Prostate gland (tissue), 2 donors: ENCODE measurements at places on chromosomes 16 and 17.

DNA sequence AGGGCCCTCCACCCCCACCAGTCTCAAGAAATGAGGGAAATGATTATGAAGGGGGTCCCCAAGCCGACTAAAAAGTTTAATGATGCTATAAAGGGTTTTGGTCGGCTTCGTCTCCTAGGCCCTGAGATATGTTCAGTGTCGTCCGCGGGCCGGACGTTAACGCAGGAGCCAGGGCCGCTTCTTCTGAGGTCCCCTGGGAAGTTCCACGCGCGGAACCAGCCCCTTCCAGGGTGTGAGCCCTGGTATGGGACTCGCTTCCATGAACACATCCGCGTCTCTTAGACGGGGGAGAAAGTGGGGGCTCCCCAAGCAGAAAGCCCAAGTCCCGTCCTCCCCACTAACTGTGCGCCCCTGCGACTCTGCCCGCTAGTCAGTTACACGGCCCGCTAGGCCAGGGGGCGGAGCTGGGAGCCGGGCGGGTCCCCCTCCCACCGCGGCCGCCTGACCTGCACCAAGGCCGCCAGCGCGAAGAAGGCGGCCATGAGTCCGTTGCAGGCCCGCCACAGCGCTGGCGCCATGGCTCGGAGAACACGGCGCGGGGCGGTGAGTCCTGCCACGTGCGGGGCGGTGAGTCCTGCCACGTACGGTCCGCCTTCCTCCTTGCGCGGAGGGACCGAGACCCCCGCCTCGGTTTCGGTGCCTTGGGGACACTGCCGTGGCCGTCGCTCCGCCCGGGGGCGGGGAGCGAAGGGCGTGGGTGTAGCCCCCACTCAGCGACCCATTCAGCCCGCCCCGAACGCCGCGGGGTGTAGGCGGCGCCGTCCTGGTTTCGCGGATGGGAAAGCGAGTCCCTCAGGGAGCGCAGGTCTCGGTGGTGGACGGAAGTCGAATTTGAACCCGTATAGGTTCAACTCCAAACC is at the start of gene TMEM220:
Gene TMEM220 (minus strand): TSS at position 690 of the 860 bp plus-strand sequence. CDS start 172 bp downstream, at position 518.
- H3K4me3 ChIP-seq, result peak within 1 kb of the TSS; percentile 52
- peaks cover 3% of the 10 kb centered on the region for H3K4me1 ChIP-seq
- H3K27me3 ChIP-seq, result no peaks in the 10 kb centered on the region
- H3K27ac ChIP-seq, result peak within 1 kb of the TSS; percentile 96

- H3K4me3 ChIP-seq, result no peak overlapping the region
- H3K27ac ChIP-seq, result no peak overlapping the region
- no peak for DNase-seq
- no peaks in the 10 kb centered on the region for H3K27me3 ChIP-seq
Observed at GRCh38 chr16:19184823-19185509, 16.9 kb downstream of the SYT17 start.

DNA sequence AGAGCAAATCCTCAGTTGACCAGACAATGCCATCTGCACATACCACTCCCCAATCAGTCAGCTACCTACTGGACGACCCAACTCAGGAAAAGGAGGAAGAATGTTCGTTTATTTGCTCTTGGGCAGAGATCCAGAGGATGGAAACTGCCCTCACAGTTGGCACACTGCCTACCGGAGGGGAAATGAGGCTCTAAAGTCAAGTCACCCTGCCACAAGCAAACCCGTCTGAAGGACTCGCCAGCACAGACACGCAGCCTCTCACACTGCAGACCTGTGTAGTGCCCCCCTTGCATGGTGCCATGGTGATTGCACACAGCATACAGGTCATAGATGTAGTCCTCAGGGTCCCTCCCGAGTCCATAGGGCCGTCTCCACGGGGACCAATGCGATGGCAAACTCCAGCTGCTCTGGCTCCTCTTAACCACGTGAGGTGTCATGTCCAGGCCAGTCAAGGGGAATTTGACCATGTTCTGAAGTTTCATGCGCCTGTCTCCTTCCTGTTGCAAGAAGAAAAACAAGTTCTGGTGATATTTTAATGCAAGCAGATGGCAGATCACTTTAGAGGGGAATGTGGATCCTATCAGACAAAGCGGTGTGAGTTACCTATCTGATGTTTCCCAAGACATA is 69.5 kb downstream of the USP31 start:
- no peaks in the 10 kb centered on the region for H3K36me3 ChIP-seq
- H3K4me1 ChIP-seq, result peaks cover 4% of the 10 kb centered on the region
- no peaks in the 10 kb centered on the region for H3K27me3 ChIP-seq

GRCh38 chr16:9868606-9869149 is 313.6 kb downstream of the GRIN2A start:
- no peaks in the 10 kb centered on the region for H3K36me3 ChIP-seq
- H3K27me3 ChIP-seq, result no peaks in the 10 kb centered on the region
- no peak overlapping the region for H3K4me3 ChIP-seq
- no peaks in the 10 kb centered on the region for H3K4me1 ChIP-seq
- DNase-seq, result no peak

DNA sequence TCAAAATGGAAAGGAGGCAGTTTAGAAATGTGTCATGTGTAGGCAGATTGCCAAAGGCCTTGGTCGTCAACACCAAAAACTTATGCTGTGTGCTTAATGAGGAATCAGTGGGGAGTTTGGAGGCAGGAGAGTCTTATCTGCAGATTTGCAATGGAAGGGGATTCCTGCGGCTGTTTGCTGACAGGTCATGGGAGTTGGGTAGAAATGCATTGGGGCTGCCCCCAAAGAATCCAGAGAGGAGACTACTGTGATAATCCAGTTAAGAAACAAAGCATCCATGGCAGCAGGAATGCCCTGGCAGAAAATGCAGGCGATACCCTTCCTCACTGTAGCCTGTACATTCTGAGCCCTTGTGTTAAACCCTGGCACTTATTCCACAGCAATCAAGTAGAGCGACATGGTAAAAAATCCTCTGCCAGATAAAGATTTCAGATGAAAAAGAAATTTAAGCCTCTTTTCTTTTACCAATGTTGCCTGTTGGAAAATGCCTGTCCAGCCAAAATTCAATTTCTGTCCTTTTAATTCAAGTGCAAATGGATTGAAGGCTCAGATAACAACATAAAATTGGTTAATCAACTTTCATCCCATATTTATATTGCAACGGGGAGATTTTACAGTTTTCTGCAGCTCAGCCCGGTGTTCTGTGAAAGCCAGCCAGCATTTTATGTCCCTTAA is 491.0 kb upstream of the CDH5 start:
- no peaks in the 10 kb centered on the region for H3K36me3 ChIP-seq
- H3K4me1 ChIP-seq, result no peaks in the 10 kb centered on the region
- H3K27ac ChIP-seq, result no peak overlapping the region
- H3K27me3 ChIP-seq, result no peaks in the 10 kb centered on the region
- DNase-seq, result no peak

- no peaks in the 10 kb centered on the region for H3K27me3 ChIP-seq
- DNase-seq, result no peak
- no peak overlapping the region for H3K4me3 ChIP-seq
- H3K36me3 ChIP-seq, result no peaks in the 10 kb centered on the region
- H3K27ac ChIP-seq, result peak overlapping the region; percentile 87
Observed at GRCh38 chr16:1156055-1156982, 3.4 kb downstream of the CACNA1H start.

- H3K4me3 ChIP-seq, result no peak overlapping the region
- no peaks in the 10 kb centered on the region for H3K4me1 ChIP-seq
- no peaks in the 10 kb centered on the region for H3K27me3 ChIP-seq
Observed at GRCh38 chr17:74677558-74678466, 34.9 kb downstream of the CD300LF start.

DNA sequence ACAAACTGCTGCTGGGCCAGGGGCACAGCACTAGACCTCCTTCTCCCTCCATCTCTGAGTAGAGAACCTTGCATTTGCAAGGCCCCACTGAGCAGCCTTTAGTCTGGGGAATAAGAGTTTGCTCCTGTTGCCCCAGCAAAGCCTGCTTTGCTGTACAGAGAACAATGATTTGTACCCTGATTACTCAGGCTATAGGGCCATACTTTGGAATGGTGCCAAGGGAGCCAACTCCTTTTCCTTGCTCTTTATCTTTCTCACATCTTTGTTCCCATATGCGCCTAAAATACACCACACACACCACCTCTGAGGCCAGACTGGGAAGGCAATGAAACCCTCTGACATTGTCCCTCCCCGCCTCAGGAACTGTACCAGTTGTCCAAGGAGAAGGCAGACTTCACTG is 21.2 kb downstream of the LIG3 start:
- no peaks in the 10 kb centered on the region for H3K27me3 ChIP-seq
- DNase-seq, result no peak
- peak overlapping the region; percentile 62 for H3K27ac ChIP-seq
- peaks cover 27% of the 10 kb centered on the region for H3K4me1 ChIP-seq
- no peak overlapping the region for H3K4me3 ChIP-seq

DNA sequence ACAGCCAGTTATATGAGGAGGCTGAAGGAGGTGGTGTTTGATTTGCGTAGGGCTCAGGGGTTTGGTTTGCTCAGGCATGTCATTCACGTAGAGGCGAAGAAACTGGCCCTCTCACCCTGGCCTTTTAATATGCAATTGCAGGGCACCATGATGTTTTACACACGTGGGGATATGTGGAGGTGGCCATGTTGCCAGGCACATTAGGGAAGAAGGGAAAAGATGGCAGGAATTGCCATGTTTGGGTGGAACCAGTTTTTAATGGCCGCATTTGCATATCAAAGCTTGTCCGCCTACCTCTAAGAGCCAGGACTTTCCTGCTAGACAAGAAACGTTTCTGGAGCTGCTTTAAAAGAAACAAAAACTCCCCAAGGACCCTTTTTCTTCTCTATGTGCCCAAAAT is 1483.7 kb upstream of the GOT2 start:
- H3K4me1 ChIP-seq, result no peaks in the 10 kb centered on the region
- H3K4me3 ChIP-seq, result no peak overlapping the region
- no peak overlapping the region for H3K27ac ChIP-seq
- H3K36me3 ChIP-seq, result no peaks in the 10 kb centered on the region
- no peaks in the 10 kb centered on the region for H3K27me3 ChIP-seq

DNA sequence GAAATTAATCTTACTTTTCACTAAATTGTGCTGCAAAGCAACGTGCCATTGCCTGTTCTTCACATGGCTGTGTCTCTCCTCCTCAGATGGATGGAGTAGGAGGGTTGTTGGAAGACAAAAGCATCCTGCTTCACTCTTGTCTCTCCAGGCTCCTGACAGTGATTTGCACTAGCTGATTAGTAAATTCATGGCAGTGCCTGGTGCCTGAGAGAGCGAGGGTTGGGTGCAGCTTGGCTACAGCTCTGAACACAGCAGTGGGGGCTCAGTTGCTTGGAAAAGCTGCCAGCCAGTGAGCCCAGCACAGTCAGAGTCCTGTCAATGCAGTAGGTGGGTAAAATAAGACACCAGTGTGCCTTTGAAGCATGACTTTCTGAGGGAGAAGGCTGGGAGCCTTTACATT is 37.4 kb downstream of the CDH13 start:
- H3K27me3 ChIP-seq, result no peaks in the 10 kb centered on the region
- no peak overlapping the region for H3K27ac ChIP-seq
- no peak for DNase-seq

DNA sequence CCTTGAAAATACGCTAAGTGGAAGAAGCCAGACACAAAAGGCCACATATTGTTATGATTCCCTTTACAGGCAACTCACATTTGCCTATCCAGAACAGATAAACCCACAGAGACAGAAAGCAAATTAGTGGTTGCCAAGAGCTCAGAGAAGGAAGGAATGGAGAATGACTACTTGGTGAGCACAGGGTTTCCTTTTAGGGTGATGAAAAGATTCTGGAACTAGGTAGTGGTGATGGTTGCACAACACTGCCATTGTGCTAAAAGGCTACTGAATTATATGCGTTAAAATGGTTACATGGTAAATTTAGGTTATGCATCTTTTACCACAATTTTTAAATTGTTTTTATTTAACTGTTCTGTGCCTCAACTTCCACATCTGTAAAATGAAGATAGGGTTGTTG is 4.4 kb downstream of the COPRS start:
- no peak for DNase-seq
- no peak overlapping the region for H3K4me3 ChIP-seq
- no peaks in the 10 kb centered on the region for H3K36me3 ChIP-seq
- H3K4me1 ChIP-seq, result peaks cover 3% of the 10 kb centered on the region

GRCh38 chr16:15822957-15823356 is 33.9 kb downstream of the MYH11 start:
- no peaks in the 10 kb centered on the region for H3K27me3 ChIP-seq
- no peaks in the 10 kb centered on the region for H3K36me3 ChIP-seq
- H3K4me3 ChIP-seq, result no peak overlapping the region
- peaks cover 3% of the 10 kb centered on the region for H3K4me1 ChIP-seq

- no peak overlapping the region for H3K4me3 ChIP-seq
- no peaks in the 10 kb centered on the region for H3K27me3 ChIP-seq
- no peaks in the 10 kb centered on the region for H3K36me3 ChIP-seq
- H3K4me1 ChIP-seq, result peaks cover 3% of the 10 kb centered on the region
- H3K27ac ChIP-seq, result peak overlapping the region; percentile 61
Observed at GRCh38 chr16:85458968-85459367, 154.2 kb upstream of the GSE1 start.

GRCh38 chr17:11284811-11285210 is 43.8 kb downstream of the SHISA6 start:
- H3K27me3 ChIP-seq, result no peaks in the 10 kb centered on the region
- H3K27ac ChIP-seq, result no peak overlapping the region
- no peak overlapping the region for H3K4me3 ChIP-seq

GRCh38 chr16:55120408-55120807 is 189.7 kb downstream of the IRX5 start:
- no peak for DNase-seq
- H3K4me3 ChIP-seq, result no peak overlapping the region
- H3K27me3 ChIP-seq, result no peaks in the 10 kb centered on the region
- H3K4me1 ChIP-seq, result no peaks in the 10 kb centered on the region

- no peaks in the 10 kb centered on the region for H3K27me3 ChIP-seq
- H3K4me3 ChIP-seq, result no peak overlapping the region
- no peak overlapping the region for H3K27ac ChIP-seq
- no peaks in the 10 kb centered on the region for H3K4me1 ChIP-seq
- no peak for DNase-seq
- H3K36me3 ChIP-seq, result no peaks in the 10 kb centered on the region
Observed at GRCh38 chr17:32558326-32558955, 71.6 kb downstream of the CDK5R1 start.

DNA sequence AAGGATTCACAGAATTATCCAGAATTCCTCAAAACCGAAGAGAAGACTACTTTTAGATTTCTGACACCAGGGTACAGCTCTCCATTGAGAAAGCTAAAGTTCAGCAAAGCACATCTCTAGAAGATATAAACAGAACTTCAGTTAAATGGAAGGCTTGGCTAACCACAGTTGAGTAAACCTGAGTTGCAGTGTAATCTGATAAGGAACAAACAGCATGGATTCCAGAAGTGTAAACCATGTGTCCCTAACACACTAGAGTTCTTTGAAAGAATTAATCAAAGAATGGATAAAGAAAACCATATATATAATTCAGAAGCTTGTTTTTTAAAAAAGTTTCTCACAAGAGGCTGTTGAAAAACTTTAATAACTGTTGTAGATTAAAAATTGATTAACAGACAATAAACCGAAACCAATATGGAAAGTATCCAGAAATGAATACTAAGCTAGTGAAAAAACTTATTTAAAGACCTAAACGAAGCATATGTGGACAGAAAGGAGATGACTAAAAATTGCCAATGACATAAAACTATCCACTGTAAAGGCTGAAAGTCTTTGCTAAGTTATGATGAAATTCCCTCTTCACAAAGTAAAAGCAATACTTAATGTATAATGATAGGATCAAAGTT is 4.3 kb downstream of the RNF43 start:
- H3K27ac ChIP-seq, result peak overlapping the region; percentile 81
- H3K4me3 ChIP-seq, result peak overlapping the region; percentile 40
- no peaks in the 10 kb centered on the region for H3K27me3 ChIP-seq

GRCh38 chr17:68941761-68942160 is 13.4 kb downstream of the ABCA8 start:
- no peaks in the 10 kb centered on the region for H3K36me3 ChIP-seq
- DNase-seq, result no peak
- no peaks in the 10 kb centered on the region for H3K4me1 ChIP-seq
- no peaks in the 10 kb centered on the region for H3K27me3 ChIP-seq

GRCh38 chr16:56912746-56913708 is 18.9 kb upstream of the HERPUD1 start:
- no peak overlapping the region for H3K4me3 ChIP-seq
- no peaks in the 10 kb centered on the region for H3K36me3 ChIP-seq
- H3K27ac ChIP-seq, result peak overlapping the region; percentile 95
- no peak for DNase-seq
